ENCODE measurements at places on chromosomes 16 and 17.

- no peaks in the 10 kb centered on the region for H3K4me1 ChIP-seq
- DNase-seq: no peak
- H3K36me3 ChIP-seq: no peaks in the 10 kb centered on the region
- H3K27me3 ChIP-seq: no peaks in the 10 kb centered on the region
These were observed 1272.4 kb downstream of the CDH8 start for GRCh38 chr16:60763869-60764268.

- no peak overlapping the region for H3K27ac ChIP-seq
- H3K4me3 ChIP-seq: peak overlapping the region; percentile 69
- no peak for DNase-seq
These were observed 75.8 kb upstream of the METTL9 start for GRCh38 chr16:21523411-21524067.

DNA sequence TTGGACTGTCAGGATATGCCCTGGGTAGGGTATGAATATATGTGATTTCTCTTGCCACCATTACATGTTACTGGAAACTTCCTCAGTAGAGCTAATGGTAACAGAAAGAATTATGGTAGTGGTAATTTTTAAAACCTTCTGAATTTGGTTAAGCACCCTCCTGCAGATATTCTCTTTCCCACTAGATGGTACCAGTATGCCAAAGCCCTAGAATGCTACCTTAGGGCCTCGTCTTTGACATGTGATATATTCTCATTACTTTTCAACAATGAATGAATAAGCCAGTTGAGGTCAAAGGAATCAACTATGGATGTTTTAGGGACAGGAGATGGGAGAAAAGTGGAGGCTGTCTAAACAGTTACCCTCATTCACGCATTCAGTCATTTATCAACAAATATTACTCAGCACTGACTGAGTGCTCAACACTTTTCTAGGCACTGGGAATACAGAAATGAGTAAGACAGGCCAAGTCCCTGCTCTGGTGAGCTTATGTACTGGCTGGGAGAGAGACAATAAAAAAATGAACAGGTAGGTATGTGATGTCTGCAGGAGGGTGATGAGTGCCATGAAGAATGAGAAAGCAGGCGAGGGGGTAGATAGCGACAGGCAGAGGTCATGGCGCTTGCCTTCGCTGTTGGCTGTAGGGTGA is 14.7 kb downstream of the CDH13 start:
- DNase-seq: no peak
- no peaks in the 10 kb centered on the region for H3K36me3 ChIP-seq

- peaks cover 8% of the 10 kb centered on the region for H3K36me3 ChIP-seq
- no peak overlapping the region for H3K4me3 ChIP-seq
- no peak overlapping the region for H3K27ac ChIP-seq
- H3K27me3 ChIP-seq: peaks cover 11% of the 10 kb centered on the region
These were observed 69.7 kb downstream of the RPA1 start for GRCh38 chr17:1899403-1900000.

DNA sequence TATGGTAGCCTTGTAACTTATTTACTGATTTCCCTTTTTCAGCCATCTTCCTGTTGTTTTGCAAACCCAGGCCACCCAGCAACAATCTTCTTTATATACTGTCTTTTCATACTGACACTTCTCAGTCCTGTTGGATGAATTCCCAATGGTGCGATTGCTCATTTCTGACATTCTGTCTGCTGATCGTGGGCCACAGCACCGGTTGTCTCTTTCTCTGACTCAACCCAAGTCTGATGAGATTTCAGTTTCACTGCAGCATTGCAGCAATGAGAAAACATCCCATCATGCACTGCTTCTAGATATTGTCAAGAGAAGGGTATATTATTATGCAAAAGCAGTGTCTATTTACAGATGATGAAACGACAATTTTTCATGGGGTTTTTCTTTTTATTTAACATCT is 349.2 kb upstream of the HSBP1 start:
- no peak overlapping the region for H3K27ac ChIP-seq
- no peaks in the 10 kb centered on the region for H3K36me3 ChIP-seq
- H3K27me3 ChIP-seq: peaks cover 14% of the 10 kb centered on the region

DNA sequence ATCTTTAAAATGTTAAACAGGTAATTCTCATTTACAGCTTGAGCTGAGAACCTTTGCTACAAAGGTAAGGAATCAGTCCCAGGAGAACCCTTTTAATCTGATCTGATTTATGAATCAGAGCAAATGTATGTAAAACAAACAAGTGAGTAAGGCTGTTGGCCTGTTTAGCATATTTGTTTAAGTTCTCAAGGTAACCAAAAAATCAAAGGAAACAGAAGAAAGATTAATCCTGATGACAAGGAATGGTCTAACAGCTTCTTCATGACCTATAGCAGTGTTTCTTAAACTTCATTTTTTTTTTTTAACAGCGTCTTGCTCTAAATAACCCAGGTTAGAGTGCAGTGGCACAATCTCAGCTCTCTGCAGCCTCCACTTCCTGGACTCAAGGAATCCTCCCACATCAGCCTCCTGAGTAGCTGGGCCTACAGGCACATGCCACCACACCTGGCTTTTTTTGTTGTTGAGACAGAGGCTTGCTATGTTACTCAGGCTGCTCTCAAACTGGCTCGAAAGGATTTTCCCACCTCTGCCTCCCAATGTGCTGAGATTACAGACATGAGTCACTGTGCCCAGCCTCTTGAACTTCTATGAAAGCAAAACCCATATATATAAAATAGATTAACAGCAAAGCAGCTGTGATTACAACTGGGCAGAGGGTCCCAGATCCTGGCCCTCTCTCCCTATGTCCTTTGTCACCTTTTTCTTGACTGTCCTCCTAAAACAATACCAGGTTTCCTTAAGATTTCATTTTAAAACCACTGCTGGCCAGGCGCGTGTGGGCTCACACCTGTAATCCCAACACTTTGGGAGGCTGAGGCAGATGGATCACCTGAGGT is 5.1 kb upstream of the JPT1 start:
- H3K27ac ChIP-seq: no peak overlapping the region
- H3K4me3 ChIP-seq: peak overlapping the region; percentile 56
- peaks cover 5% of the 10 kb centered on the region for H3K27me3 ChIP-seq
- DNase-seq: no peak
- peaks cover 4% of the 10 kb centered on the region for H3K4me1 ChIP-seq

DNA sequence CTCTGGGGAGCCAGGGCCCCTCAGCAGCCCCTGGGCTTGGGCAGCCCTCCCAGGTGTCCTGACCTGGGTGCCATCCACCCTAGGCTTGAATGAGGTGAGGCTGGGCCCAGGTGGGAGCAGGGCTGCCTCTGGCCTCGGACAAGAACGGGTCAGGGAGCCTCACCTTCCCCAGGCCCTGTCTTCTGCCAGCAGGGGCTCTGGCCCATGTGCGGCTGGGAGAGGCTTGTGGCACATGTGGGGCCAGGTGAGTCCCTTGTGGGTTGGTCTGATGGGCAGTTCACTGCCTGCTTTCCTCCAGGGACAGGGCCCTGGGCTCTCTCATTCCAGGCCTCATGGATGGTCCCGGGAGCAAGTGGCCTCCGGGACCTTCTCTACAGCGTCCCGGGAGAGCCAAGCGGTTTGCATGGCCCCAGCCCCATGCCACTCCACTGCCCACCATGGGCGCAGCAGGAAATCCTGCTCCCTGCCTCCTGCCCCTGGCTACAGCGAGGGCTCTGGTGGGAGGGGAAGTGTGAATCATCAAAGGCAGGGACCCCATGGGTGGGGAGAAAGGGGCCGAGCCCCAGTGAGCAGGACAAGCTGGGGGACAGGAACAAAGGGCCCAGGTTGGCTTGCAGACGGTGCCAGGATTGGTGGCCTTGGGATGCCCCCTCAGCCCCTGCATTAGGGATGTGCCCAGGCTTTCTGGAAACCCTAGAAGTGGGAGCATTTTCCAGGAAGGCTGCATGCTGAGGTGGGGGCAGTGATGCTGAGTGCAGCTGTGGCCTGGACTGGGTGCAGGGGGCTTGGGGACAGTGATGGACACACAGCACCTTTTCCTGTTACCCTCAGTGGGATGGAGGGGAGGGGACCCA is 12.2 kb downstream of the VASN start:
- H3K4me3 ChIP-seq: no peak overlapping the region
- H3K4me1 ChIP-seq: peaks cover under 1% of the 10 kb centered on the region
- no peaks in the 10 kb centered on the region for H3K36me3 ChIP-seq
- peak overlapping the region; percentile 62 for H3K27ac ChIP-seq
- no peak for DNase-seq

DNA sequence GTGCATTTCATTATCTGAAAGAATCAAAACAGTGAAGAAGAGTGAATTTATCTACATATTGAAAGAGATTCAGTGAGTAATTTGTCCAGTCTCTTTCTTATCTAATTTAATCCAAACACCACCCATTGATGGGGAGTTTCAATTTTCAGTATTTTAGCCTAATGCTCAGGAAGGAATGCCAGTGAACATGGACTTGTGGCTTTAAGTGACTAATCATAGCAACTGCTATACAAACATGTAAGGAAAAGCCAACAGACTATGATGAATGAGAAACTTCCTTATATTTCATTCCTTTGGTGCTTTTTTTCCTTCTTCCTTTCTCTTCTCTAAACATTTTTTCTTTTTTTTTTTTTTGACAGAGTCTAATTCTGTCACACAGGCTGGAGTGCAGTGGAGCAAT is 885.8 kb downstream of the KCNJ2 start:
- H3K4me1 ChIP-seq: peaks cover 5% of the 10 kb centered on the region
- DNase-seq: no peak
- no peak overlapping the region for H3K4me3 ChIP-seq
- no peak overlapping the region for H3K27ac ChIP-seq
- peaks cover 3% of the 10 kb centered on the region for H3K36me3 ChIP-seq

GRCh38 chr16:19520861-19521331 is 1.0 kb downstream of the GDE1 start:
- peaks cover 53% of the 10 kb centered on the region for H3K4me1 ChIP-seq
- H3K4me3 ChIP-seq: peak overlapping the region; percentile 98
- peaks cover 8% of the 10 kb centered on the region for H3K36me3 ChIP-seq
- H3K27me3 ChIP-seq: no peaks in the 10 kb centered on the region
- no peak for DNase-seq
- peak overlapping the region; percentile 75 for H3K27ac ChIP-seq

DNA sequence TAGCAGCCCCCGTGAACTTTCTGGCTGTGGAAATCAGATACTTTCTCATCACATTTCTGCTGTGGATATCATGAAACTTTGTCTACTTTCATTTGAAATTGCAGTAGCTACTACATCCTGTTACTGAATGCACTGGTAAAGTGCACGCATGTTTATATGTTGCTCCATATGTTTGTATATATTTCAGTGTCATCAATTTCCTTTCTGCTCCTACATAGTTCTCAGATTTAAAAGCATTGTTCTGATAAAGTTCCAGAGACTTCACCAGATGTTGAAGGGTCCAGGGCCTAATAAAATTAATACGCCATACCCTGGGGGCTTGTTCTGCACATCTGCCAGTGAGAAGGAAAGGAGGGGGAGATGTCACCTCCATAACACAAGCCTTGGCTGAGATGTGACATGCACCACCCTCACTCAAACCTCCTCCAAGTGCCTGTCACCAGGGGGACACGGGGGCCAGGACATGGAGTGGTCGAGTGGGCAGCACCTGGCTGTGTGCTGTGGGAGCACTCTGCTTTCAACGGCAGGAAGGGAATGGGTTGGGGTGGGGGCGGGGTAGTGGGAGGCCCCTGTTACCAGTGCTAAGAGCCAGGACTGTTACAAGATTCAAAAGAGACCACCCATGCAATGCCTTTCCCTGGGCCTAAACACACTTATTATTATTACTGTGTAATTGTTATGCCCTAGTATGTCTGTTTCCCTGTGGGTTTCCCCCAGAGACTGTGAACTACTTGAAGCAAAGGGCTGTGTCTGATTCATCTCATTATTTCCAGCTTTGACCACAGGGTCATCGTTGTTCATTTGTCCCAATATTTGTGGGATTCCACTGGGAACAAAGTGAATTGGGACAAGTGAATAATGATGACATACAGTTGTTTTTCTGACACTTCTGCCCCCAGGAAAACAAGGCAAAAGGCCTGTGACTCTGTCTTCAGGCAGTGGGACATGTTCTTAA is 193.4 kb downstream of the FOXL1 start:
- peaks cover 41% of the 10 kb centered on the region for H3K27me3 ChIP-seq
- DNase-seq: no peak
- H3K27ac ChIP-seq: no peak overlapping the region
- H3K36me3 ChIP-seq: no peaks in the 10 kb centered on the region
- no peak overlapping the region for H3K4me3 ChIP-seq

- DNase-seq: no peak
- peaks cover 4% of the 10 kb centered on the region for H3K4me1 ChIP-seq
- peaks cover 30% of the 10 kb centered on the region for H3K36me3 ChIP-seq
- no peaks in the 10 kb centered on the region for H3K27me3 ChIP-seq
These were observed 41.9 kb downstream of the MEAK7 start for GRCh38 chr16:84462296-84463210.
